Karpas-422 (cell line): ENCODE measurements at places on chromosomes 5 and 9. TPM values are rescaled to one million over a fixed set of nuclear protein-coding genes. Genes with fewer than 3 reads are reported as not detected.

GRCh38 chr9:130235558-130236435 is 29.8 kb upstream of the HMCN2 start:
- H3K27me3 ChIP-seq, result no peaks in the 10 kb centered on the region
- H3K36me3 ChIP-seq, result no peaks in the 10 kb centered on the region
- DNase-seq, result peak; percentile 84
- H3K4me3 ChIP-seq, result peak overlapping the region; percentile 17; the same call in 1 of the 2 replicates
- no peak overlapping the region for H3K27ac ChIP-seq
- peaks cover 10% of the 10 kb centered on the region for H3K4me1 ChIP-seq

- H3K27me3 ChIP-seq, result no peaks in the 10 kb centered on the region
- no peaks in the 10 kb centered on the region for H3K36me3 ChIP-seq
- H3K4me1 ChIP-seq, result no peaks in the 10 kb centered on the region
- DNase-seq, result peak; percentile 65
- no peak overlapping the region for H3K27ac ChIP-seq
- no peak overlapping the region for H3K4me3 ChIP-seq
These were observed 223.5 kb downstream of the SH3GL2 start for GRCh38 chr9:17802249-17802857.

DNA sequence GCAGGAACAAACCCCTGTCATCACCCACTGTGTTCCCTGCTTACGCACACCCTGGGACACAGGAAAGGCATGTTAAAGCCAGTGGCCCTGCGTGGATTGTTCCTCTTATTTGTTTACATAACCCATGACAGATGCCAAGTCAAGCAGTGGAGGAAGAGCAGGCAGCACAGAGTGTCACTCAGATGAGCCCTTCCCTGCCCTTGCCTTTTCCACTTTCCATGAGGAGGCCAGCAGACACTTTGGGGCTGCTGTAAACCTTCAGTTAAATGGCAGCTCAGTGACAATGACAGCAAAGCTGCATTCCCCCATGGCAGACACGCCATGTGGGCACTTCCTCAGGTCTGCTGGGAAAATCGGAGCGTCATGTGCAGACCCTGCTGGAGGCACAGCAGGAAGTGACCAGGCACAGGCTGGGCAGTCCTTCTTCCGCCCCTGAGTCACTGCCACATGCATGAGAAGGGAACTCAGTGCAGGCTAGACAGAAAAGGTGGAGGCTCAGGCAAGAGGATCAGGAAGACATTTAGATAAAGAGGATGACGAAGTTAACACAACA is 216.8 kb upstream of the PIK3R1 start:
- H3K27me3 ChIP-seq, result no peaks in the 10 kb centered on the region
- no peaks in the 10 kb centered on the region for H3K36me3 ChIP-seq
- H3K4me1 ChIP-seq, result no peaks in the 10 kb centered on the region
- DNase-seq, result no peak

BARX1 gene
- total RNA-seq, result not detected in 2 replicates

DNA sequence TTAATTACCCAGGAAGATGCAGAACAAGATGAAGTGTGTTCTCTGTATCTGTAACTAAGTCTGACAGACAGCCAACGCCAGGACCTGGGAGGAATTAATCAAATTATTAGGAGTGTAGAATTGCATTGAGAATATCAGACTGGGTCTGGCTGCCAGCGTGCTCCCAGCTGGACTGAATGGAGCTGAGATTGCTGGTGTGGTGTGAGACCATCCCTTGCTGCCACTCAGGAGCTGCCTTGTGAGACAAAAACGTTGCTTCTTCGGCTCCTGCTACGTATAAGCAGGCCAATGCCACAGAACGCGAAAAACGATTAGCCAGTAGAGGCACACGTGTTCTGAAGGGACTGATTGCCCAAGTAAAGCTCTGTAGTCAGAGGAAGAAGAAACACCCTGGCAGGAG is 66.8 kb downstream of the AMBP start:
- H3K27ac ChIP-seq, result no peak overlapping the region
- no peaks in the 10 kb centered on the region for H3K36me3 ChIP-seq
- no peak for DNase-seq
